ENCODE measurements at places on chromosomes 5 and 9.
A peak's percentile ranks its signal among the peaks of the same experiment; 100 is the strongest.

DNA sequence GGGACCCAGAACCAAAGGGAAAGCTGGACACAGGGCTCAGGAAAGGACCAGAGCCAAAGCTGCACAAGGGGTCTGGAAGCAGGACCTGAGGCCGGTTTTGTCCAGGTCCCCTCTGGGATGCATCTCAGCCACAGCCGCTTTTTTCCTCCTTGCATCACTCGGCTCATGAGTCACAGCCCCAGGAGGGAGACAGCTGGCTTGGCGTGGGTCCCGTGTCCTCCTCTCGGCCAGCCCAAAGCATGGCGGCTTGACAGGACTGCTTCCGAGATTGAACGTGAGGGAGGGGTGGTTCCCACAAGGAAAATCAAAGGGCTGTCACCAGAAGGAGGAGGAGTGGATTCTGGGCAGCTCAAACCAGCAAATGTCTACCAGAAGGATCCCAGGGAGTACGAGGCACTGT, 56.7 kb upstream of the CPLX2 start:
- DNase-seq: no peak
- peaks cover 4% of the 10 kb centered on the region for H3K27me3 ChIP-seq
- no peaks in the 10 kb centered on the region for H3K4me1 ChIP-seq
- no peak overlapping the region for H3K4me3 ChIP-seq
- no peak overlapping the region for H3K27ac ChIP-seq

GRCh38 chr5:59182760-59183159, 599.9 kb downstream of the RAB3C start:
- no peaks in the 10 kb centered on the region for H3K4me1 ChIP-seq
- DNase-seq: no peak
- no peak overlapping the region for H3K4me3 ChIP-seq
- H3K36me3 ChIP-seq: no peaks in the 10 kb centered on the region
- H3K27me3 ChIP-seq: peaks cover 2% of the 10 kb centered on the region
- no peak overlapping the region for H3K27ac ChIP-seq

DNA sequence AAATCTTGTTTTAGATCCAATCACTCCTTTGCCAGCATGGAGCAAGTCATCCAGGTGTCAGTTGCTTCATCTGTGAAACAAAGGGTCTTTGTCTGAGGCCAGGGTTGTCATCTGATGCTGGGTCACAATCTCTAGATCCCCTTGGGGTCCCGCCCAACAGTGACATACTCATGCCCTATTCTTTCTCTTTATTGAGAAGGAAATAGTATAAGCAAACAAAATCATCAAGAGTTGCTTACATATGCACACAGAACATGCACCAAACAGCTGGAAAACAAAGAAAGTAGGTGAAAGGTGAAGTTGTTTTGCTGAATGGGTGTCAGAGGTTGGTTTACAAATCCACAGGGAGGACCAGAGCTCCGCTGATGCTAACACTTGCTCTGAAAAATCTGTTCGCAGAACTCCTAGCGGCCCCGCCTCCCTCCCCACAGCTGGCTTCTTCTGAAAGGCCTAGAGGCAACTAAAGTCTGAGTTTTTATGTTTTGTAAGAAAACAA, 106.1 kb upstream of the SLC44A1 start:
- H3K36me3 ChIP-seq: no peaks in the 10 kb centered on the region
- no peaks in the 10 kb centered on the region for H3K27me3 ChIP-seq
- H3K27ac ChIP-seq: no peak overlapping the region
- no peak overlapping the region for H3K4me3 ChIP-seq

GRCh38 chr9:16367605-16368231, 502.8 kb downstream of the BNC2 start:
- H3K4me1 ChIP-seq: no peaks in the 10 kb centered on the region
- H3K4me3 ChIP-seq: no peak overlapping the region
- no peak overlapping the region for H3K27ac ChIP-seq
- DNase-seq: no peak
- H3K27me3 ChIP-seq: peaks cover 3% of the 10 kb centered on the region

- peaks cover 28% of the 10 kb centered on the region for H3K4me1 ChIP-seq
- H3K27me3 ChIP-seq: no peaks in the 10 kb centered on the region
- peaks cover under 1% of the 10 kb centered on the region for H3K36me3 ChIP-seq
- peak overlapping the region; percentile 75 for H3K27ac ChIP-seq
These were observed 29.3 kb upstream of the NR3C1 start for GRCh38 chr5:143432658-143433239.

DNA sequence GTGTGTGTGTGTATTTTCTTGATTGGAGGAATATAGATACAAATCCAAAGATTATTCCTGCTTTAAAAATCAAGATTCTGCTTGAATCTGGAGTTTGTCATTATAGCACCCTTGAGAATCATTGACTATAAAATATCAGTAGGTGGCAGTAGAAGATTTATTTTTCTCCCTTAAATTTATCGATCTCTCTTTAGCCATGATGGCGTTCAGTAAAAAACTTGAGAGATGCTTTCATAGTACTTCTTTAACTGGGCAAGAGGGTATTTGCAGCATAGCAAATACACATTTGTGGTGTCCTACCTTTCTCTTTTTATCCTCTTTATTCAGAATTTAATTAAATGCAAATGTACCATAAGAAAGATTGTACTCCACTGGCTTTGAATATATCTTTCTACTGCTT, 307.7 kb downstream of the ADGRV1 start:
- peak overlapping the region; percentile 95 for H3K27ac ChIP-seq
- H3K36me3 ChIP-seq: no peaks in the 10 kb centered on the region
- DNase-seq: no peak
- H3K27me3 ChIP-seq: no peaks in the 10 kb centered on the region
- H3K4me3 ChIP-seq: no peak overlapping the region

- no peak for DNase-seq
- H3K4me1 ChIP-seq: peaks cover 43% of the 10 kb centered on the region
- no peak overlapping the region for H3K27ac ChIP-seq
- H3K4me3 ChIP-seq: no peak overlapping the region
These were observed 147.3 kb downstream of the GADD45G start for GRCh38 chr9:89752154-89752553.

- no peaks in the 10 kb centered on the region for H3K36me3 ChIP-seq
- DNase-seq: no peak
- H3K4me1 ChIP-seq: no peaks in the 10 kb centered on the region
- no peaks in the 10 kb centered on the region for H3K27me3 ChIP-seq
- no peak overlapping the region for H3K4me3 ChIP-seq
These were observed 517.8 kb upstream of the DAB2 start for GRCh38 chr5:39942606-39943005.

DNA sequence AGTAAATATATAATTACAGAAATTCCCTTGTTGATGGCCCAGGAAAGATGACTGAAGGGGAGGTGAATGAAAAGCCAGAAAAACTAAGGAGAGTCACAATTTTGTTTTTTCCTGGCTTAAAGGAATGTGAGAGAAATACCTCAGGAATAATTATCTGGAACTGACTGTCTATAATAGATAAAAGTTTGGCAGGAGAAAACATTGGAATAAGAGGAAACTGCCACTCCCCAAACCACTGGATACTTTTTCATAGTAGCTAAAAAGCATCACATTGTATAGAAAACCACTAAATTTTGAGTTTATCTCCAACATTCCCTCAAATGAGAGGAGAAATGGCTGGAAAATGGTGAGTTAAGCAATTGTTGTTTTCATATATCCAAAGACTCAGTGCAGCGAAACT, 326.0 kb downstream of the NPR3 start:
- no peaks in the 10 kb centered on the region for H3K36me3 ChIP-seq
- no peaks in the 10 kb centered on the region for H3K27me3 ChIP-seq

- no peak for DNase-seq
- H3K27me3 ChIP-seq: no peaks in the 10 kb centered on the region
- no peaks in the 10 kb centered on the region for H3K4me1 ChIP-seq
- H3K36me3 ChIP-seq: no peaks in the 10 kb centered on the region
- no peak overlapping the region for H3K27ac ChIP-seq
These were observed 9.0 kb upstream of the QSOX2 start for GRCh38 chr9:136254381-136255165.

DNA sequence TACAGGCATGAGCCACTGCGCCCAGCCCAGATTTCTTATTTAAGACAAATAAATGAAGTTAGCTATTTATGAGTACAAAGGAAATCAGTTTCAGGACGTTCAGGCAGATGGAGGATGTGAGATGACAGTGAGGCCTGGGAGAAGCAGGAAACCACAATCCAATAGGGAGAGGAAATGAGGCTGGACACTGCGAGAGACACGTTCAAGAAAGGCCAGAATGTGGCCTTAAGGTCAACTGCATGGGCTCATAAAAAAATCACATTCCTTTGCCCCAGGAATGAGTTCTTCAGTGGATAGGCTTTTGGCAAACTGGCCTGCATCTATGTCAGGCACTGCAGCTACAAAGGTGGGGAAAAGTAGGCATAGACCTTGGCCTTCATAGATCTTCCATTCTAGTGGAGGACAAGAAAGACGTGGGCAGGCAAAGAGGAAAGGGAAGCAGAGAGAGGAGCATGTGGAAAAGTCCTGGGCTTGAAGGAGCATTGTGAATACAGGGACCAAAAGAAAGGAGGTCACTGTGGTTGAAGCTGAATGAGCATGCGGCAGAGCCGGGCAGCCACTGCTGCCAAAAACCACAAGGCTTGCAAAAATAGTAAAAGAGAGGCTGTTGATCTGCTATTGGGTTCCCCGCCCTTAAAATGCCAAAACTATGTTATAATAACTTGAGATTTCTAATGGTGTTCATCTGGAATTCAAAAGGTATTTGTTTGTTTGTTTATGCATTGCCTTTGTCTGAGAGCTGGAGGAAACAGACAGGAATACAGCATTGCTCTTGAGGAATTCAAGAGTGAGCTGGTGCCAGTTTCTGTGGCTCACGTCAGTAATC, 133.0 kb downstream of the GNA14 start:
- H3K4me3 ChIP-seq: no peak overlapping the region
- no peak for DNase-seq
- peak overlapping the region; percentile 23 for H3K27ac ChIP-seq
- H3K27me3 ChIP-seq: no peaks in the 10 kb centered on the region
- H3K36me3 ChIP-seq: no peaks in the 10 kb centered on the region

DNA sequence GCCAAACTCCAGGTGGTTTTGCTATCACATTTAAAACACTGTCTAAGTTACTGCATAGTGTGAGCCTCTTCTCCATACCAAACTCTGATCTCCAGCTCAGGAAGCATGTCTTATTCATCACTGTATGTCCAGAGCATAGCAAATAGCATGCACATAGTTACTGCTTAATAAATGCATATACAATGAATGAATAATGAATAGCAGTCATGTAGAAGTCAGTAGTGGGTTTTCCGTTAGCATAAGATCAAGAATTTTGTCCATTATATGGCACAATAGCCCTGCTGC, 329.4 kb downstream of the ARRDC3 start:
- no peak overlapping the region for H3K4me3 ChIP-seq
- H3K27me3 ChIP-seq: no peaks in the 10 kb centered on the region
- no peak overlapping the region for H3K27ac ChIP-seq
- H3K4me1 ChIP-seq: no peaks in the 10 kb centered on the region

GRCh38 chr9:30575691-30576090, 1808.8 kb upstream of the ACO1 start:
- H3K4me3 ChIP-seq: no peak overlapping the region
- no peak overlapping the region for H3K27ac ChIP-seq
- H3K27me3 ChIP-seq: no peaks in the 10 kb centered on the region
- no peaks in the 10 kb centered on the region for H3K36me3 ChIP-seq
- no peaks in the 10 kb centered on the region for H3K4me1 ChIP-seq

DNA sequence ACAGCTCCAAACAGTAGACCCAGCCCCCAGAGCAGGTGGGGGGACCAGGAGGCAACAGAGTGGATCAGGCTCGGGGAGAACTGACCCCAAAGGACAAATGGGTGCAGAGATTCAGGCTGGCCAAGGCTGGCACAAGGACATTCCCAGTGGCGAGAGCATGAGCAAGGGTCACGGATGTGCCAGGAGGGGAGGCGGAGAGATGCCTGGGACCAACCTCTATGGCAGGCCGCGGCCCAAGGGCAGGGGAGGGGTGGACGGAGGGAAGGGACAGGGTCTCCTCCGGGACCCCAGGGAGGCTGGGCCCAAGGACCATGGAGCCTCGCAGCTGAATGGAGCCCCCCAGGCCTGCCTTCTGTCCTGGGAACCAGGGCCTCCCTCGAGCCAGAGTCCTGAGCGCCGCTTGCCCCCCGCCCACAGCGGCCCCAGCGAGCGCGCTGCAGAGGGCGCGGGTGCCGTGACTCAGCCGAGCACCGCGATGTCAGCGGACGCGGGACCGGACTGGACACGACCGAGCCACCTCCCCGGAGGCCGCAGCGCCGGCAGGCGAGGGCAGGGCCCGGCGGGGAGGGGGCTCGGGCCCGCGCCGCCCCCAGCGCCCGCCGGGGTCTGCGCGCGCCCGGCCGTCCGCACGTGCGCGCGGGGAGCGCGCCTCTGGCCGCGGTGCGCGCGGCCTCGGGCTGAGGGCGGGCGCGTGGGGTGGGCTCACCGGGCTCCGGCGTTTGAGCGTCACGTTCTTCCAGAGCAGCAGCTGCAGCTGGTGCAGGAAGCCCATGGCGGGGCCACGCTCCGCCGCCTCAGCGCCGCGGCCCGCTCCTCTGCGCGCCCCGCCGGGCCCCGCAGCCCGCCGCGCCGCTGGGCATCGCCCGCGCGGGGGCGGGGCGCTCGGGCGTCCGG, at the start of gene ABCA2:
ABCA2 (minus strand) TSS at position 869 of the 894 bp plus-strand sequence; CDS start at position 772, 97 bp downstream.
- no peaks in the 10 kb centered on the region for H3K36me3 ChIP-seq
- peak within 1 kb of the TSS; percentile 46 for H3K4me3 ChIP-seq
- H3K4me1 ChIP-seq: peaks cover 39% of the 10 kb centered on the region
- peak within 1 kb of the TSS; percentile 71 for H3K27ac ChIP-seq
- DNase-seq: no peak
- no peaks in the 10 kb centered on the region for H3K27me3 ChIP-seq

DNA sequence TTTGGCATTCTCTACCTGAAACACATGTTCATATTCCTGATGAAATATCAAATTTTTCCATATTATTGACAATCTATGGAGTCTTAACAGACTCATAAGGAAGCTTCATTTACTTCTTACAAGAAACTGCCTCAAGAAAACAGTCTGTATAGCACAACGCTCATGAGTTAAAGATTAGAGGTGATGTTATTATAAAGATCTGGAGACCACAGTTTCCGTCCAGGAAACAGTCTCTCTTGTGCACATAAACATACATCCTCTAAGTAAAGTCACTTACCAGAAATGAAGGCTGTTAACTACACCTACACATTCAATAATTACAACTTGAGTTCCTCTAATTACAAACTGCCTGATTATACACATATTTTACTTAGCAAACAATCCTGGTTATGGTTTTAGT, 86.9 kb downstream of the RAPGEF6 start:
- no peak for DNase-seq
- H3K27me3 ChIP-seq: no peaks in the 10 kb centered on the region
- H3K27ac ChIP-seq: no peak overlapping the region
- H3K36me3 ChIP-seq: no peaks in the 10 kb centered on the region

GRCh38 chr5:81577091-81577490, 173.8 kb downstream of the SSBP2 start:
- H3K36me3 ChIP-seq: no peaks in the 10 kb centered on the region
- no peak overlapping the region for H3K27ac ChIP-seq
- H3K27me3 ChIP-seq: no peaks in the 10 kb centered on the region
- H3K4me3 ChIP-seq: no peak overlapping the region
- H3K4me1 ChIP-seq: no peaks in the 10 kb centered on the region

- H3K4me3 ChIP-seq: no peak overlapping the region
- H3K27me3 ChIP-seq: no peaks in the 10 kb centered on the region
- DNase-seq: no peak
- H3K36me3 ChIP-seq: no peaks in the 10 kb centered on the region
These were observed 78.3 kb downstream of the TNC start for GRCh38 chr9:115039516-115040120.

GRCh38 chr5:14922456-14922855, 50.9 kb upstream of the ANKH start:
- no peaks in the 10 kb centered on the region for H3K27me3 ChIP-seq
- H3K27ac ChIP-seq: no peak overlapping the region
- no peaks in the 10 kb centered on the region for H3K4me1 ChIP-seq
- H3K36me3 ChIP-seq: no peaks in the 10 kb centered on the region

- H3K36me3 ChIP-seq: no peaks in the 10 kb centered on the region
- no peak overlapping the region for H3K27ac ChIP-seq
- H3K27me3 ChIP-seq: no peaks in the 10 kb centered on the region
- H3K4me1 ChIP-seq: no peaks in the 10 kb centered on the region
- H3K4me3 ChIP-seq: no peak overlapping the region
These were observed 35.9 kb upstream of the GAS1 start for GRCh38 chr9:86983249-86983619.
